ENCODE measurements at places on chromosomes 4 and X.
A peak's percentile ranks its signal among the peaks of the same experiment; 100 is the strongest.

DNA sequence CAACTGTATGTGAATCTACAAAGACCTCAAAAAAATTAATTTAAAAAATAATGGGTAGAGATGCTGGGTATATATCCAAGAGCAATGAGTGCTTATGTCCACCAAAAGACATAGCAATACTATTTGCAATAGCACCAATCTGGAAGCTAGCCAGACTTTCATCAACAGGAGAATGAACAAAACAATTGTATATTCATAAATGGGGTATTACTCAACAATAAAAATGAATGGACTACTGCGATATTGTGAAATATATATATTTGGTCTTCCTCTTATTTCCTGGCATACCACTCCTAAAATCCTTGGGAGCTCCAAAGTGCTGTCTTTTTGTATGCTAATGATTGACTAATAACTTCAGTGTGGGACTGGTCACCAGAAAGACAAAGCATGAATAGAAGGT is 77.5 kb downstream of the MSN start:
- DNase-seq: peak; percentile 17

DNA sequence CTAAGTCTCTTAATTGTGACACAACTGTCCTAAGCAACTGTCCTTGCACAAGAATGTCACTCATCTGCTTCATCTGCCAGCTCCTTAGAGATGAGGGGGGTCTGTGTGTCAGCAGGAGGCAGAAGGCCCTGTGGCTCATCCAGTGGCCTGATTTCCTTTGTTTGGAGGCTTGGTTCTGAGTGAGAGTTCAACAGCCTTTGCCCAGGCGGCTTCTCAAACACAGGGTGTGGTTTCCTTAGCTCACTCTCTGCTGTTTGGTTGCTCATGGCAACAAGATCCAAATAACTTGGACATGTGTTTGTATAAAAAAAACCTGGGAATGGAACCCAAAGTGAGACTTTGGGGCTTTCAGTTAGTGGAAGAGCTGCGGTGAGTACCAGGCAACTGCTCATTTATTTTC is 46.6 kb downstream of the MAP7D3 start:
- DNase-seq: peak; percentile 25

GRCh38 chrX:136256026-136256425 is 4.8 kb upstream of the MAP7D3 start:
- DNase-seq: no peak

DNA sequence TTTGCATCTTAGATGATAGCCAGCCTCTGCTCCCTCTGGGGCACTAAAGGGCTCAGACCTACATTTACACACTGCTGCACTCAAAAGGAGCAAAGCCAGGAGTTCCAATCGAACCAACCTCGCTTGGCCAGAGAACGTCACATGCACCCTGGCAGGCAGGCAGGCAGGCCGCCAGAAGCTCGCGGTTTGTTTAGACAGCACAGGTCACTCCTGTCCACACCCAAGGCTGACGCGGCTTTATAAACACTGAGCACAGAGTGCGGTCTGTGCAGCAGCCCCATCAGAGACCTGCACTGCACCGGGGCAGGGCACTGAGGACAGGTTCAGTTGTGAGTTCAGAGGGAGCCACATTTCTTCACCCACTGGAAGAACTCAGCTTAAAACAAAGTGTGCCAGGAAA is 143.9 kb downstream of the BCOR start:
- no peak for DNase-seq

GRCh38 chr4:170047771-170048354 is 21.7 kb upstream of the MFAP3L start:
- peak; percentile 40 for DNase-seq

DNA sequence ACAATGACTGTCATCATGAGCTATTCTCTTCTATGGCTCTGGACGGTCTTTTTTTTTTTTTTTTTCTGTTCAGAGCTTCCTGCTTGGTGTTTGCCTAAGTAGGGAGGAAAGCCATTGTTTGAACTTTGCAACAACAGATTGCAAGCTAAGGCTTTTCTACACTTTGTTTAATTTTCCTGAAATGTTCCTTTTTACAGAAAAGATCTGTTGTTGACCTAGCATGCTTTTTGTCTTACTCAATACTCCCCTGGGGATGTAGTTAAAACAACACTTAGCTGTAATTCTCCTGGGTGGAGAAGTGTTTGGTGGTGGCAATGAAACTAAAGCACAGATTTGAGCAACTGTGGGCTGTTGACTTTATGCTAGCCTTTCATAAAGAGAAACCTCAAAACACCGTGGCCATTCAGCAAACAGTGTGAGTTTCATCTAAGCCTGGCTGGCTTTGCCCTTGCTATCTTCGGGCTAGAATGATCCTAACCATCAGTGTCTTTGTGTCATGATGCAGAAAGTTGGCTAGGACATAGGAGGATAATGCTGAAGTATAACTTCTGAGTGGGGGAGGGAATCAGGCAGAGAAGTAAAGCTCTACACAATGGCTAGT is 110.5 kb downstream of the ANXA3 start:
- peak; percentile 62 for DNase-seq

- no peak for DNase-seq
Measured at GRCh38 chr4:173264684-173265185, 69.4 kb downstream of the HMGB2 start.

GRCh38 chrX:9628779-9629493 is 136.7 kb downstream of the GPR143 start:
- no peak for DNase-seq

DNA sequence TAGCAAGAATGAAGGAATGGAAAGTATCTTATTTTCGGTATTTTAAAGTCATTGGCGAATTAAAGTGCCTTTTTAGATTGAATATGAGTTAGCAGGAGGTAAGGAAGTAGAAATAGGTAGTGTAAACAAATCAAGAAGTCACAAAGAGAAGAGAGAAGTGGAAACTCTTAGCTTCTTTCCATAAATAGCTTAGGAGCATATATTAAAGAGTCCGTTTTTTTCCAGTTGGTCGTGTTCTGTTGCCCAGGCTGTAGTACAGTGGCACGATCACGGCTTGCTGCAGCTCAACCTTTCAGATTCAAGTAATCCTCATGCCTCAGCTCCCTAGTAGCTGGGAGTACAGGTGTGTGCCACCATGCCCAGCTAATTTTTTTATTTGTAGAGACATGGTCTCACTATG is 56.4 kb downstream of the UBE2K start:
- no peak for DNase-seq

DNA sequence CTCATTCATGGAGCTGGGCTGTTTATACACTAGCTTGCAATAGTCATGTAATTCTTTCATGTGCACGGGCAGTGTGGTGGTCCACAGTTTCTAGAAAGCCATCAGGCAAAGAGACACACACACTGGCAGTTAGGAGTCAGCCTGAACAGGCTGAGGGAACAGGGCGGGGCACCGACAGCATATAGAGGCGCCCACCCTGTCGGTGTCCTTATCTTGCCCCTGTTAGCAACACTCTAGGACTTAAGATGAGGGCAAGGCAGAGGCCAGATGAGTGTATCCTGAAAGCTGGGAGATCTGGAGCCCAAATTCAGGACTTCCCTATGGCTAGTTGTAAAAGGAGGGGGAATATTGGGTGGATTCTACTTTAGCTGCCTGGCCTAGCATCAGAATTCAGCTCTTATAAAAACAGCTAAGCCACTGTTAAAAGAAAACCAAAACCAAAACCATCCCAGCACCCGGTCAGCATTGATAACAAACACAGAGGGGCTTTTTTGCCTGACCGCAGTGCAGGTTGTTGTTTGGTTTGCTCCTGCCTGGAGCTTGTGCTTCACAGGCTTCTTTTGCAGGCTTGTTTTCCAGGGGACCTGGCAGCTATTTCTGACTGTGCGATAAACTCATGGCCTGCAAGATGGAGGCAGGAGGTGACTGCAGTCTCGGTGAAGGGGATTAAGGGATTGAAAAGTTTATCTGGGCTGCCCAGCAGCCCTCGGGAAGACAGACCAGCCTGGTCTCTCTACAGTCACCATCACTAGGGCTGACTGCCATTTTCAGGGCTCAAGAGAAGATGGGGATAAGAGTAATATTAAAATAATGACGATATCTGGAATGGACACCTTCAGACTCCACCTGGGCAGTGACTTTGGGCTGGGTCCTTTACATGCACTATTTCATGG is 638.9 kb downstream of the MID1IP1 start:
- no peak for DNase-seq

DNA sequence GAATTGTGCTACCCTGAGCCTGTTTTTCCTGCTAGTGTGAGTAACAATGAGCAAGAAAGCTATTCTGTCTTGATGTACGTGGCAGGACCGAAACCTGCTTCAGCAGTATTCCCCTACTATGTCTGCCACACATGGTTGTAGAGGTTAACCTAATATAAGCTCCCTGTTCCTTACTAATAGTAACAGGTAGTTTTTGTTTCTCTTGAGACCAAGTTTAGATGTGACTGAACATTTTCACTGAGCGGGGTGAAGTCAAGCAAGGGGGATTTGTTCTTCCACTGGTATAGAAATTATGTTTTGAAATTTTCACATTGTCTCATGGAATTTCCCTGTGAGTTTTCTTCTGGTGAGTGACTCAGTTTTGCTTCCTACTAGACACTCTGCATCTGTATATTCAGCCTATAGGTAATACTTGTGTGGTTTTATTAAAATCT is 37.3 kb downstream of the RRAGB start:
- DNase-seq: no peak

- no peak for DNase-seq
Measured at GRCh38 chrX:38774249-38774648, 27.0 kb upstream of the MID1IP1 start.

- DNase-seq: no peak
Measured at GRCh38 chr4:161894493-161895167, 269.2 kb downstream of the FSTL5 start.

- peak; percentile 26 for DNase-seq
Measured at GRCh38 chr4:85929961-85930665, 429.7 kb downstream of the MAPK10 start.

GRCh38 chrX:114650351-114650750 is 66.5 kb downstream of the HTR2C start:
- DNase-seq: no peak

DNA sequence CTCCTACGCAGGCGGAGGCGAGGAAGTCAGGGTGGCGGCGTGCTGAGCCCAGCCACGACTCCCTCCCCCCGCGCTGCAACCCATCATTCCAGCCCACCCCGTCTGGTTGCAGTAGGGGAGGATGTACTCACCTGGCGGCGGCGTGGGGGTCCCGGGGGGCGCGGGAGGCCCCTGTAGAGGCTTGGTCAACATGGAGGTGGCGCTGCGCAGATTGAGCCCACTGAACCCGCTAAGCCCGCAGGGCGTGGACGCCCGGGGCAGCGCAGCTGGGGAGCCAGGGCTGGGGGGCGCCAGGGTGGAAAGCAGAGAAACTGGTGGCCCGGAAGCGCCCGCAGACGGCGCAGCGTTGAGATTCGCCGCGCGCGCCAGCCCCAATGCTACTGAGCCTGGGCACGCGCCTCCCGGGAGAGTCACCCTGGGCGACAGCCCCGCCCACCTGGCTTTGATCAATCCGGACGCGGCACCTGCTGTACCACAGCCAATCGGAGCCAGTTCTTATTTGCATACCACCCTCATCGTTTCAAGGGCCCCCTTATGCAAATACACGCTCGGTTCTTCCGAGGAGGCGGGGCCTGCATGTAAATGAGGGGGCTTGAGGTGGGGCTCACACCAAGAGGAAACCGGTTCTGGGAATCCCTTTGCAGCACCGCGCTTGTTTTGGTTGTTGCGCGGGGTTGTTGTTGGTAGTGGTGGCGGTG is at the start of gene PIM2:
Gene PIM2, minus strand, starts transcription at position 382 of the 698 bp plus-strand sequence. Its CDS starts 190 bp downstream, at position 192.
- DNase-seq: peak; percentile 85

DNA sequence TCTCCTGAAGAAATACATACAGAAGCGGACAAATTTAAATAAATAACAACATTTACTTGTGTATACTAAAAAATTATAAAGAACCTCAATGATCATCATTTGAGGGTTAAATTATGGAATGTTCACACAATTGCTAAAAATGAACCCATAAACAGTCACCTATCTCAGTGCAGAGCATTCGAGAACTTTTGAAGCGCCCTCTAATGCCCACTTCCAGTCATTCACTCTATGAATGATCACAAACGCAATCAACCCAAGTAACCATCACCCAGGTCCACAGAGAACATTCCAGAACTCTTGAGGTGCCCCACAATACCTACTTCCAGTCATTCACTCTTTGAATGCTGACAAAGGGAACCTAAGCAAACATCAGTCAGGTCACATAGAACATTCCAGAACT is 103.5 kb upstream of the PLAC1 start:
- peak; percentile 30 for DNase-seq

GRCh38 chr4:72016011-72016410 is 15.8 kb upstream of the NPFFR2 start:
- no peak for DNase-seq

- peak; percentile 16 for DNase-seq
Measured at GRCh38 chr4:109321232-109321631, 18.8 kb upstream of the COL25A1 start.

- DNase-seq: no peak
Measured at GRCh38 chr4:106291678-106292077, 24.3 kb downstream of the TBCK start.

DNA sequence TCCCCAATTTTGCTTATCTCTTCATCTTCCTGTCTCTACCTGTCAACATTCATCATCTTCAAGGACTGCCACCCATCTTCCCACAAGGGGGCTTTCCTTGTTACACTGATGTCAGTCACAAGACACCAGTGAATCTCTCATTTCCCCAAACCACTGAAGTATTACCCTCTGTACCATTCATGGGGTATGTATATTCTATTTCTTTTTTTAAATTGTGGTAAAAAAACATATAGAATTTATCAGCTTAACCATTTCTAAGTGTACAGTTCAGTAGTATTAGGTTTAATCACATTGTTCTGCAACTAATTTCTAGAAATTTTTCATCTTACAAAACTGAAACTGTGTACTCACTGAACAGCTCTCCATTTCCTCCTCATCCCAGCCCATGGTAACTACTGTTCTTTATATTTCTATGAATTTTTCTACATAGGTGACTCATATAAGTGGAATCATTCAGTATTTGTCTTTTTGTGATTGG is 98.6 kb downstream of the LARP7 start:
- DNase-seq: no peak

- no peak for DNase-seq
Measured at GRCh38 chr4:45920861-45921260, 203.0 kb downstream of the GABRG1 start.

DNA sequence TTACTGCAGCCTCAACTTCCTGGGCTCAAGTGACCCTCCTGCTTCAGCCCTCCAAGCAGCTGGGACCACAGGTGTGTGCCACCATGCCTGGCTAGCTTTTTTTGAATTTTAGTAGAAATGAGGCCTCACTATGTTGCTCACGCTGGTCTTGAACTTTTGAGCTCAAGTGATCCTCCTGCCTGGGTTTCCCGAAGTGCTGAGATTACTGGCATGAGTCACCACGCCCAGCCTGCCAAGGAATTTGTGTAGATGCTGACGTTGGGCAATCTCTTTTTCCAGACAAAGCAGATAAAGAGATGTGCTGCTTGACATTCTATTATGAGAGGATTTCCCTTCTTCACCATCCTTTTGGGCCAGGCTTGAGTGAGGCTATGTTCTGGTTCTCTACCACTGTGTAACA is 254.5 kb upstream of the RPS6KA3 start:
- DNase-seq: peak; percentile 31

DNA sequence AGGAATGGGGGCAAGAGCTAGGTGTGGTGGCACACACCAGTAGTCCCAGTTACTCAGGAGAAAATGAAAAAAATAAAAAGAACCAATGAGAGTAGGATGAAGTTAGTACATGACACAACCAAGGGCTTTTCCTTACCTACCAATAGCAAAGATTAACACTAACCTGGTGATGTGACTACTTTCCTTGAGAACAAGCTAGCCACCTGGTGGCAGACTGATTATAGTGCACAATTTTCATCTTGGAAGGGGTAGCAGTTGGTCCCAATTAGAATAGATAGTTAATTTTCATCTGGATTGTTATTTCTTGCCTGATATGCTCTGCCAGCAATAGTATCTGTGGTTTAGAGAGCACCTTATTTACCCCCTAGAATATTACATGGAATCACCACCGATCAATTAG is 1216.8 kb upstream of the PABPC4L start:
- no peak for DNase-seq
